ENCODE measurements at places on chromosomes 12 and 14. TPM values are rescaled to one million over a fixed set of nuclear protein-coding genes. Genes with fewer than 3 reads are reported as not detected.

GRCh38 chr14:100333827-100334226, 10.7 kb downstream of the SLC25A47 start:
- no peak for DNase-seq

DNA sequence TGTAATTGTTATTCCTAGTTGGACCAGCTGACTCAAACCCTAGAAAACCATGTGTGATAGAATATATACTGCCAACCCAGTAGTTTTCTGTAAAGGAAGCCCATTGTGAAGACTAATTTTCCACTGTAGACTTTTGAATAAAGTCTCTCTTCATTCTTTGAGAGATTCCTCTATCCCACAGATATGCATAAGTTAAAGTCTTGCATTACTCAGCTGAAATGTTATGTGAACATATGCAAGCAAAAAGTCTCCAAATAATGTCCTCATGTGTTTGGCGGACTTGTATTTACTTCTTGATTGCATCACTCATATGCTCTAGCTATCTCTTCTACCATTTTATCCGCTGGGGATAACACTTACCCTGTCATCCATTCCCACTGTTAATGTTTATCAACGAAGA, 35.1 kb upstream of the OTOGL start:
- DNase-seq = no peak

CD4 gene
- not detected for total RNA-seq

GRCh38 chr12:94203796-94204195, 55.4 kb downstream of the PLXNC1 start:
- no peak for DNase-seq

GRCh38 chr12:2696136-2696535, 98.6 kb upstream of the FKBP4 start:
- DNase-seq = no peak

DNA sequence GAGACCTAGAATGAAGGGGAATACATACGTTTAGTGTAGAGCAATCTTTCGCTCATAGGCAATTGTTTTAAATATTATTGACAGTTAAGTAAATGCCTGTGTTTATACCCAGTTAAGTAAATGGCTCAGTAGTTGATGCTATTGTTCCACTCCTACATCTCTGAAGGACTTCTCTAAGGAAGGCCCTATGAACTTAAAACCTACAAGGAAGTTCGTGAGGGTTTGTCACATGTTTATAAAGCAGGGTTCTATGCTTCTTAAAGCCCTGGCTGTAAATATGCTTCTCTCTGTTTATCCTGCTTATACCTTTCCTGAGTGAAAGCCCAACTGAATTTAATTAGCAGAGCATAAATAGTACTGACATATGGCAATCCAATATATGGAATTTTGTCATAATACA, 282.1 kb upstream of the NPAS3 start:
- DNase-seq = no peak

- no peak for DNase-seq
These were observed 253.4 kb upstream of the SFSWAP start for GRCh38 chr12:131457331-131458047.

NID2 gene
- 4.6 TPM for total RNA-seq

DNA sequence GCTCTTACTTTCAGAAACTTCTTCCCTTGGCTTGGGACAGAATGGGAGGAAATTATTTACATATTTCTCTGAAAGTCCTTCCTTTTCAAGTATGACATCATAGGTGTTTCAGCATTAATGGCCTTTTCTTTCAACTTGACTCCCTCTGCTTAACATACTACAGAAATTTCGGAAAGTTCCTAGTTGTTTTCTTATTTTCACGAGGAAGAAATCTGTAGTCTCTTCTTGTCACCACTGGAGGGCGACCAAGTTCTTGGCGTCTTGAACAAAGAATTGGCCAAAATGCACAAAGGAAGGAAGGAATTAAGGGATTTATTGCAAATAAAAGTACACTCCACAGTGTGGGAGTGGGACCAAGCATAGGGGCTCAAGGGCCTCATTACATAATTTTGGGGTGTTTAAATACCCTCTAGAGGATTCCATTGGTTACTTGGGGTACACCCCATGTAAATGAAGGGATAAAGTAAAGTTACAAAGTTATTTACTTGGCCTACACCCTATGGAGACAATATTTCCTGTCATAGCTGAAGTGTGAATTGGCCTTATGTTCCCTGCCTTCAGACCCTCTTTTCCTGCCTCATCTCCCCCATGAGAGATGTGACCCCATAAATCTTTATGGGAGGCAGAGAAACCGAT, 70.4 kb downstream of the RPL10L start:
- no peak for DNase-seq

DNA sequence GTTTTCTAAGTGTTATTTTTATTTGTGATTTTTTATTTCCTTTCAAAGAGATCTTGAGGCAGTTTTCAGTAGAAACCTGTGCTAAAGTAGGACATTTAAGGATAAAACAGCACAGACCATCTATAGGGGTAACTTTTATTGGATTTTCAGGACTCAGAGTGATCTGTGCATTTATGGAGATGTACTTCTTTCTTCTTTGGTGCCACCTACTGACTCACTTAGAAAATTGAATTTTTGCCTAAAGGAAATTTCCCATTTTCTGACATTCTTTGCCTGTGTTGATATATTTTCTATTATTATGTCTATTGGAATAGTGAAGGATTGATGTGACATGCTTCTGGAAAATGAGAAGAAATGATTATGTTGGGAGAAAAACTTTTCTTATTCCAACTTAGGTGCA, 113.0 kb downstream of the UNC79 start:
- DNase-seq = no peak

- no peak for DNase-seq
These were observed 23.7 kb downstream of the P2RX7 start for GRCh38 chr12:121156365-121156764.

SUPT16H gene
- 27.0 TPM for total RNA-seq

DNA sequence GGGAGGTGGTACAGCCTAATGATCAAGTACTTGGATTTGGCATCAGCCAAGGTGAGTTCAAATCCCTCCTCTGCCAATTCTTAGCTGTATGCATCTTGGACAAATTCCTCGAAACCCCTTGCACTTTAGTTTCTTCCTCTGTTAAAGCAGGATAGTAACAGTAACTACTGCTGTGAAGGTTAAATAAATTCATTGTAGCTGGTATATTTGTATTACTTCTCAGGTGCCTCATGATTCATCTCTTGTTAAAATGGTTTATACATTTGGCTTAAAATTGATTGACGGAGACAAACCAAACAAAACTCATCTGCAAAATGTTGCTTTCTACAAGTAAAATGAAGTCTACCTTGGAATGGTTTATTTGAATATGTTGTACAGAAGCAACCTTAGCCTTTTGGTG, 2.3 kb upstream of the PTPRB start:
- DNase-seq = no peak

DNA sequence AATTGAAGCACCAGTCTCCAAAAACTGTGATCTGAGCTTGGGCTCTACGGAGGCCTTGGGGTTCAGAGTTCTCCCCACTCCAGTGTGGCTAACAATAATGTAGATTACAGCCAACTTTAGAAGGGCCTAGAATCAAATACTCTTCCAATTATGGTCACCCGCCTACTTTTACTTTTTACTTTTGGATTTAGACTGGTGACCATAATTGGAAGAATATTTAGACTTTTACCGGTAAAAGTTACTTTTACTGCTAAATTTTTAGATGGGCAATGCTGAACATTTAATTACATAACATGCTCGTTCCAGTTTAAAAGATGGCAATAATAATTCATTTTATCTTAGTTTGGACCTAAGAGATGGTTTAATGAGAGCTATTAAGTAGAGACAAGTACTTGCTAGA, 39.2 kb downstream of the PPTC7 start:
- DNase-seq = no peak

KCNA1 gene
- total RNA-seq = not detected

DNA sequence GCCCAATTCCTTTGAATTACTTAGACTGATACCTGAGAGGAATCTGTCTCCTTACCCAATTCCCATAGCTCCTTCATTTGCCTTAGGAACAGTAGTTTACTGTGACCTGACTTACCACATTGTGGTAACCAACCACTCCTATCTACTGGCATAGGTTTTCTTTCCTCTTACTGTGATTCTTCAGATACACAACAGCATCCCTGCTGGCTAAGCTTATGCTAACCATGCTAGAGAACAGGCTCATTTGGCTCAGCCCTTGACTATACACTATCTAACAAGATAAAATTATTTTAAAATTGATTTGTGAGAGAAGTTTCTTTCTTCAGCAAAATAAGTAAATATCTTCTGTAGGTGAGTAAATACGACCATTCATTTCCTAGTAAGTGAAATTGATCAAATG, 320.4 kb upstream of the DDHD1 start:
- DNase-seq = no peak

DNA sequence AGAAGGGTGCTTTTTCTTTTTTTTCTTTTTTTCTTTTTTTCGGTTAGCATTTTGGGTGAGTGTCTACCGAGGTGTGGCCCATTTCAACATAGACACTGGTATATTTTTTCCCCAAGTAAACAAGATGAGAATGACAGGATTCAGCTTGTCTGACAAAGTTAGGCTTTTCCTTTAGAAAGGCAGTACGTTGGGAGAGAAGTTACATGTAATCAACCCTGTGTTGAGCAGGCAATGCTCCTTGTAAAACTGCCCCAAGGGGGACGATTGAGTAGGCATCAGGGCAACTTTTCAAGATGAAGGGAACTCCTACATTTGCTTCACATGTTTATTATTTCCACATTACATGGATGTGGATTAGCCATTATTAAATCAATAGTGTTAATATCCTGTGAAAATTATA, 1.7 kb downstream of the EMP1 start:
- no peak for DNase-seq

- no peak for DNase-seq
These were observed 62.7 kb downstream of the FBXO34 start for GRCh38 chr14:55333711-55334485.

RPL41 gene
- total RNA-seq = 4,191 TPM

CEBPE gene
- total RNA-seq = not detected

- no peak for DNase-seq
These were observed 2.4 kb upstream of the FLRT2 start for GRCh38 chr14:85527445-85528035.

DNA sequence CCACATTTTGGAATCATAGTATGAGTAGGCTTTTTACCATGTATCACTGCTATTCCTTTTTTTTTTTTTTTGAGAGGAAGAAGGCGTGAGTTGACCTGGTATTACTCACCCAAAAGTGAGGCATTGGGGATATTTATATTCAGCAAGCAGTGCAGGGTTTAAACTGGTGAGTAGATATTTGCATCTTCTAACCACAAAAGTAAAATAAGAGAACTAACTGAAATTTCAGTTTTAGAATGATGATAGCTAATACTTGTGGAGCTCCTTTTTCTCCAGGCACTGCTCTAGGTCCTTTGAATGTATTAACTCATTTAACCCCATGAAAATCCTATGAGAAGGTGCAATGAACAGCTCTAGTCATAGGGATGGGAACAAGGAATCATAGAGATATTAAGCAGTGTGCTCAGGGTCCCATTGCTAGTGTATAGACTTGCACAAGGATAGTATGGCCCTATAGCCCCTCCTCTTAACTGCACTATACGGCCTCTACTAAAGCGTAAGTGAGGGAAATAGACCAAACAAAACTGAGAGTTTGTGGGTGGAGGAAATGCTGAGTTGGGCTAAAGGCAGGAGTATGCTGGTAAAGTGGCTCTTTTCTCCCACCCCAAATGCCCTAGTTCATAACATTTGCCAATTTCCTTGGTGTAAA, 104.3 kb upstream of the MAX start:
- DNase-seq = no peak

DNA sequence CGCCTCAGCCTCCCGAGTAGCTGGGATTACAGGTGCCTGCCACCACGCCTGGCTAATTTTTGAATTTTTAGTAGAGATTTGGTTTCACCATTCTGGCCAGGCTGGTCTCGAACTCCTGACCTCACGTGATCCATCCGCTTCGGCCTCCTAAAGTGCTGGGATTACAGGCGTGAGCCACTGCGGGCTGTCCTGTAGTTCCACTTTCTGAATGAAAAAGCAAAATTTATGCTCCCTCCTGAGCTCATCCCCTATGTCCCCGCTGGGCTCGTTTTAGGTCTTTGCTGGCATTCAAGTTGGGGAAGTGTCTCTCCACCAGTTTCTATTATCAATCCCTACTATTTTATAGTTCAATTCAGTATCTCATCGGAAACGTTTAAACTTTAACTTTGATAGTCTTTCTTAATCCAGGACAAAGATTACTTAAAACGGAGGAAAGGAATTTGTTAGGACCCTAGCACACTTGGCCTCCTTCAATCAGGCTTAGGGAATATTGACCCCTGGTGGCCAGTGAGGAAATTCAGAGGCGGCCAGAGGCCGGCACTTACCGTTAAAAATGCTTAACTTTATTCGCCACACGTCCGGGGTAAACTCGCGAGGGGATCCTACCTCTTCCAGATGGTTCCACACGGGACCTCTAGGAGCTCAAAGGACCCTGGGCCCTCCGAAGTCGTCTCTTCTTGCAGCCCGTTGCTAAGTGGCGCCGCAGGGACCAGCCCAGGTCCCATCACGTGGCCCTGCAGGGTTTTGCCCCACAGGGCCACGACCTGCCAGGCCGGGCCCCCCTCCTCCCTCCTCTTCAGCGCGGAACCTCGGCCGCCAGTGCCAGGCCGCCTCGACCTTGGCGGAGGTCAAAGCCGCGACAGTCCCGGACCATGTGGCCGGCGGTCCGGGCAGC, 11.4 kb upstream of the DNAL1 start:
- DNase-seq = peak; percentile 38

GRCh38 chr12:118714051-118714460, 267.3 kb upstream of the SRRM4 start:
- peak; percentile 7 for DNase-seq

- no peak for DNase-seq
These were observed 23.1 kb downstream of the BHLHE41 start for GRCh38 chr12:26101763-26102162.

DNA sequence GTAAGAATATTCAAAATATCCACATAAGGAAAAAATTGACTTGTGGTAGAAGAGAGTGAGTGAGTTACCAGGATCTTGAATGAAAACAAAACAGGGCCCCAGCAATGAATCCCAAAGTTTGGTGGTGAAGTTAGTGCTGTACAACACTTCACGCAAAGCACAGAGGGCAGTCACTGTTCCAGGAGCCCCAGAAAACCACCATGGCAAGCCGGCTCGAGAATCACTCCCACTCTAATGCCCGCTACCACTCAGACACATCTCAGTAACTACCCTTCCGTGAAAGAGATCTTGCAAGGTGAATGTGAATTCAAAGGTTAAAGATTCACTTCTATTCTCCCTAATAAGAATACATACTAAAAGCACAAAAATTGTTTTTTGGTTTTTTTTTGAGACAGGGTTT, 30.1 kb downstream of the CLIP1 start:
- no peak for DNase-seq

GRCh38 chr14:61518403-61518802, 176.9 kb upstream of the HIF1A start:
- DNase-seq = no peak

CCDC196 gene
- total RNA-seq = not detected

TTC6 gene
- not detected for total RNA-seq

GRCh38 chr12:1827826-1828805, 7.8 kb downstream of the LRTM2 start:
- DNase-seq = no peak

ZNF891 gene
- total RNA-seq = 0.10 TPM

DNA sequence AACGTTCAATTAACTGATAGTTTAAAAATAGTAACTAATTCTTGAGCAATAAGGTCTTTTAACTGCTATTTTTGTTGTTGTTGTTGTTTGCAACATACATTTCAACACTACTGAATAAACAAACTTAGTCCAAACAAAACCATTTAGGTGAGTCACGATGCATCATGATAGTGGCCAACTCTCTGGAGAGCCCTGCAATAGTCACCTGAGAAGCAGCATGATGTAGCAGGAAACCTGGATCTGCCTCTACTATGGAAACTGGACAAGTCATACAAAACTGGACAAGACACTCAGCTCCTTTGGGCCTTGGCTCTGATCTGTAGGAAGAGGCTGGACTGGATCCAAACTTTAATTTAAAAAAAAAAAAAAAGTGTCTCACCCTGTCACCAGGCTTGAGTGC, 117.3 kb downstream of the MED13L start:
- DNase-seq = no peak
